ENCODE measurements at places on chromosomes 2 and 18. TPM values are rescaled to one million over a fixed set of nuclear protein-coding genes. Genes with fewer than 3 reads are reported as not detected.
A peak's percentile ranks its signal among the peaks of the same experiment; 100 is the strongest.

The GCKR gene
- 1.9 TPM for total RNA-seq

DNA sequence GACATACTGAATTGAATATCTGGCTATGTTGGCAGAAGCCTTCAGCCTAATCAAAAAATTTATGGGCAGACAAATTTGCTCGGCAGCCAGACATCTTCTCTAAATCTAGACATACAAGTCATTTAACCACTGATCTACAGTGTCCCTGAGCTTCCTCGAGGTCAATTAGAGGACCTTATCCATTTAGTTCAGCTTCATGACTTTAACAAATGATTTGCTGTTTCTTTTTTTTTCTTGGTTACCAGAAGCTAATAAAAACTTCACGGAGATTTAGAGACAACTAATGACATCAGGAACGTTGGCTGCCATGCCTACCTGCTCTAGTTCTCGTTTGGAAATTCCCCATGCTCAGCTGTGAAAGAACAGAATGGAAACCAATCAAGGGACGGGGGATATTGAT, 223.8 kb downstream of the BCL2 start:
- H3K4me1 ChIP-seq: peaks cover 25% of the 10 kb centered on the region
- no peak for DNase-seq
- H3K27me3 ChIP-seq: no peaks in the 10 kb centered on the region
- H3K4me3 ChIP-seq: no peak overlapping the region
- no peaks in the 10 kb centered on the region for H3K36me3 ChIP-seq

- H3K36me3 ChIP-seq: no peaks in the 10 kb centered on the region
- H3K27ac ChIP-seq: no peak overlapping the region
- H3K4me3 ChIP-seq: no peak overlapping the region
- DNase-seq: no peak
- no peaks in the 10 kb centered on the region for H3K27me3 ChIP-seq
Measured at GRCh38 chr18:55418439-55418838, 169.6 kb downstream of the TCF4 start.

- no peak overlapping the region for H3K4me3 ChIP-seq
- no peaks in the 10 kb centered on the region for H3K4me1 ChIP-seq
- DNase-seq: no peak
- no peaks in the 10 kb centered on the region for H3K36me3 ChIP-seq
- no peaks in the 10 kb centered on the region for H3K27me3 ChIP-seq
Measured at GRCh38 chr2:46435353-46435752, 44.0 kb upstream of the TMEM247 start.

The CFAP65 gene
- not detected for total RNA-seq

DNA sequence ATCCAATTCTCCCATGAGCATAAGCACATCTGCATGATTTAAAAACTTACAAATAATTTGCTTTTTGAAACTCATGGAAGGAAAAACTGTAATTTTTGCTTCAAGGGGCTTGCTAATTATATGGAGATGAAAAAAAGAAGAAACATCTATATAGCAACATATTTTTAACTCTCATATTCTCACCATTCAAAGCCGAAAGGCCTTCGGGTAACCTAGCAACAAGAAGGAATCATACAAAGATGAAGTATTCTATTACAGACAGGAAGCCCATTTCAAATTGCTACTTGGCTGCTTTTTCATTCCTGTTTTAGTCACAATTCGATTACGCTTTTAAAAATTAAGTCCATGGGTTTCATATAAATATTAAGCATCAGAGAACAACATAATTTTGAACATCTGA, 39.2 kb upstream of the RNU4ATAC start:
- peaks cover 17% of the 10 kb centered on the region for H3K4me1 ChIP-seq
- no peaks in the 10 kb centered on the region for H3K27me3 ChIP-seq
- H3K4me3 ChIP-seq: no peak overlapping the region
- no peak for DNase-seq
- peaks cover 4% of the 10 kb centered on the region for H3K36me3 ChIP-seq
- no peak overlapping the region for H3K27ac ChIP-seq

The C1QL2 gene
- not detected for total RNA-seq

DNA sequence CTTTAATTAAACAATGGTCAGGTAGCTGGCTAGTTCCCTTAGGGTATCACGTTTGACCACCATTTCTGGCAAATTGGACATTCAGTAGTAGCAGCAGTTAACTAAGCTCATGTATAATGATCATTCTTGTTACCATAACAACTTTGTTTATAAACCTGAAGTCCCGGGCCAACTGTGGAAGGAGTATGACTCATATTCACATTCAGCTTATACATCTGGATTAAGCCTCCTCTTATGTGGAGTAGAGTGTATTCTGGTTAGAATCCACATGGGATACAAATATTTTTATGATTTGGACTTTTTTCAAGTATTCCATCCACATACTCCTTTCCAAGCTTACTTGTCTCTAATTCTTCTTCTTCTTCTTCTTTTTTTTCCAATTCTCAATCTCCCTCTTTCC, 70.3 kb upstream of the ZSWIM2 start:
- H3K27me3 ChIP-seq: no peaks in the 10 kb centered on the region
- H3K4me3 ChIP-seq: no peak overlapping the region
- no peak for DNase-seq
- no peaks in the 10 kb centered on the region for H3K4me1 ChIP-seq
- no peak overlapping the region for H3K27ac ChIP-seq
- no peaks in the 10 kb centered on the region for H3K36me3 ChIP-seq

GRCh38 chr2:222882484-222882928, 21.7 kb downstream of the ACSL3 start:
- DNase-seq: no peak
- H3K27me3 ChIP-seq: no peaks in the 10 kb centered on the region
- no peak overlapping the region for H3K4me3 ChIP-seq
- H3K4me1 ChIP-seq: peaks cover 36% of the 10 kb centered on the region

- H3K4me1 ChIP-seq: no peaks in the 10 kb centered on the region
- no peak for DNase-seq
- H3K27me3 ChIP-seq: no peaks in the 10 kb centered on the region
- no peak overlapping the region for H3K27ac ChIP-seq
- no peaks in the 10 kb centered on the region for H3K36me3 ChIP-seq
Measured at GRCh38 chr2:9918275-9918674, 33.2 kb upstream of the GRHL1 start.

- H3K27ac ChIP-seq: no peak overlapping the region
- no peaks in the 10 kb centered on the region for H3K36me3 ChIP-seq
- H3K27me3 ChIP-seq: no peaks in the 10 kb centered on the region
- no peak for DNase-seq
Measured at GRCh38 chr2:74573747-74574562, 19.4 kb downstream of the DOK1 start.

DNA sequence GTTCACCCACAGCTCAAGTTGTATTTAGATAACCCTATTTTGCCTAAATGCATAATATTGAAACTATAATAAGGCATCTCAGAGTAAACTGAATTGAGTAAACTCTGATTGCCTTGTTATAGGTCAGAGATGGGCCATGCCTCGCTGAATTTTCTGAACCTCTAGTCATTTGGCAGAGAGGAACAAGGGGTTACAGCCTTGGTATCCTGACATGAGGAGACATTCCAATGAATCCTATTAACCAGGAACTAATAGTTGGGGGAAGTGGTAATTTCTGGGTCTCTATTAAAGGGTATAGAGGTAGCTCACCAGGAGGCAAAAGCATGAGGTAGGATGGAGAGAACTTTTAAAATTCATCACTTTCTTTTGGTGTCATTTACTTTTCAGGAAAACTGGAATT, 227.4 kb upstream of the CHST9 start:
- no peak overlapping the region for H3K4me3 ChIP-seq
- no peaks in the 10 kb centered on the region for H3K4me1 ChIP-seq
- no peak overlapping the region for H3K27ac ChIP-seq
- no peaks in the 10 kb centered on the region for H3K27me3 ChIP-seq

DNA sequence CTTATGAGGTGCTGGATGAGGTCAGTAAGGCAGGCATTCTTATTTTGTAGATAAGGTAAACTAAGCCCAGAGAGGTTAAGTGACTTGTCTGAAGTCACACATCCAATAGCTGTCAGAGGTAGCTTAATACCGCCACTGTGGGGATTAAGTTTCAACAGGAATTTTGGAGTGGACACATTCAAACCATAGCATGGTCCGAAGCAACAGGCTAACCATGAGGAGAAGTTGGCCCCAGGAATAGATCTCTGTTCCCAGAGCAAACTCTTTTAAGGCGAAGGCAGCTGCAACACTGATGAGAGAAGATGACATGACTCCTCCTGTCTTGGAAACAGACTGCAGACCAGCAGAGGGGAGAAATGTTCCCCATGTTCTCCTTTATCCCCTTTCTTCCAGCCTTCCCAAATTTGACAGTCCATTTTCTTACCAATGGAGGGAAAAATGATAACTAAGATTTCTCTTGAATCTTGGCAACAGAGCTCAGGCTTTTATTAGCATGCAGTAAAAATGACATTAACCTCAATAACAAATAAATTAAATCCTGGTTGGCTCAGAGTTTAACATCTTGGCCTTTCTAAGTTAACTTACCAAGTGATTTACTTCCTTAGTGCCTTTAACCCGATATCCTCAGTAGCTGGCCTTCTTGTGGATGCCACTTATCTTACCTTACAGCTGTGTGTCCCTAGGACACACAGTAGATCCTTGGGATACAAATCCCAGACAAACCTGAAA, 67.9 kb upstream of the STPG4 start:
- H3K4me3 ChIP-seq: no peak overlapping the region
- DNase-seq: no peak
- H3K27ac ChIP-seq: no peak overlapping the region
- H3K4me1 ChIP-seq: peaks cover 26% of the 10 kb centered on the region
- no peaks in the 10 kb centered on the region for H3K27me3 ChIP-seq

- no peaks in the 10 kb centered on the region for H3K4me1 ChIP-seq
- no peak for DNase-seq
- H3K36me3 ChIP-seq: peaks cover 94% of the 10 kb centered on the region
- no peak overlapping the region for H3K4me3 ChIP-seq
Measured at GRCh38 chr18:26051843-26052242, 38.6 kb downstream of the SS18 start.

- H3K27me3 ChIP-seq: no peaks in the 10 kb centered on the region
- no peak overlapping the region for H3K4me3 ChIP-seq
- peak overlapping the region; percentile 80 for H3K27ac ChIP-seq
- DNase-seq: no peak
Measured at GRCh38 chr2:11356764-11357163, 12.3 kb upstream of the ROCK2 start.

DNA sequence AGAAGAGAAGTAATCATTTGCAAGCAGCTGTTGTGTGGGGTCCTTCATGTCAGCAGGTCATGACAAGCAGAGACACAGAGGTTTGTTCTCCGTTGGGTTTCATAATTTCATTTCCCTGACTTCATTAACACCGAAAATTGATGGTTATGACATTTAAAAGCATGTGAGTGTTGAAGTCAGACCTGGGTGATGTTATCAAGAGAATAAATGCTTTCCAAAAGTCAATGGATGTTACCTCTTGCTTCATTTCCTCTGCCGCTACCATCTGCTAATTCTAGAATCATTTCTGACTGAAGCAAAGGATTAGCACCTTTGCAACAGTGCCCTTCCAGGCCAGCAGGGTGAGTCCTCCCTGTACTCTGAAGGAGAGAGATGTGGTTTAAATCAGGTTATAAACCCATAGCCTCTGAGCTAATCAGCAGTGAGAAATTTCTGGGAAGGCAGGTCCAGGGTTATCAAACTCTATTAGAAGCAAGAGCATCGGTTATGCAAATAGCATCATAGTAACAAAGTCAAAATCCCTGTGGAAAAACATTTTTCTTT, 446.2 kb downstream of the PIK3C3 start:
- no peak overlapping the region for H3K27ac ChIP-seq
- H3K4me1 ChIP-seq: no peaks in the 10 kb centered on the region
- no peaks in the 10 kb centered on the region for H3K36me3 ChIP-seq
- H3K4me3 ChIP-seq: no peak overlapping the region
- H3K27me3 ChIP-seq: no peaks in the 10 kb centered on the region

DNA sequence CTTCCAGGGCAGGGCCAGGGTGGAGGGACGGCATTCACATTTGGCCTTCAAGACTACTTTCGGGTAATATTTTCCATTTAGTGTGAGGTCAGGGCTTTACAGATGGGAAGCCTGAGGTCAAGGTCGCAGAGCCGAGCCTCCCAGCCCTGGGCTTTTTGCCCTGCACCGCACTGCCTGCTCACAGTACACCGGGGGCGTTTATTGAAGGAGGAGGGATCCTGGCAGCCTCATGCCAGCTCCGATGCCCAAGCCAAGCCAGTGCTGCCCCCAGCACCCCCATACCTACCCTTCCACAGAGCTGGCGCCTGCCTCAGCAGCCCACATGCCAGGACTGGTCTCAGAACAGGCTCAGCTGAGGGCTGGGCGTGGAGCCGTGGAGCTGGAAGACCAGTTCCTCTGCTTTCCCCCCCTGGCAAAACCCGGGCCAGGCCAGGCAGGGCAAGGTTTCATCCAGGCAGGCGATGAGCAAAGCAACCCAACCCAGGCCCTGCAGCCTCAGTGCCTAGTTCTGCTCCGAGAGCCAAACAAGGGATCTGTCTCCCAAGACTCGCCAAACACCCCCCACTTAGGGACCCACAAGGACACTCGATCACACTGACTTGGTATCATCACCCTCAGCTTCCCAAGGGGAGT, 11.9 kb downstream of the SDC1 start:
- peaks cover 2% of the 10 kb centered on the region for H3K4me1 ChIP-seq
- H3K4me3 ChIP-seq: no peak overlapping the region
- peak overlapping the region; percentile 68 for H3K27ac ChIP-seq
- no peaks in the 10 kb centered on the region for H3K27me3 ChIP-seq
- H3K36me3 ChIP-seq: no peaks in the 10 kb centered on the region
- no peak for DNase-seq

DNA sequence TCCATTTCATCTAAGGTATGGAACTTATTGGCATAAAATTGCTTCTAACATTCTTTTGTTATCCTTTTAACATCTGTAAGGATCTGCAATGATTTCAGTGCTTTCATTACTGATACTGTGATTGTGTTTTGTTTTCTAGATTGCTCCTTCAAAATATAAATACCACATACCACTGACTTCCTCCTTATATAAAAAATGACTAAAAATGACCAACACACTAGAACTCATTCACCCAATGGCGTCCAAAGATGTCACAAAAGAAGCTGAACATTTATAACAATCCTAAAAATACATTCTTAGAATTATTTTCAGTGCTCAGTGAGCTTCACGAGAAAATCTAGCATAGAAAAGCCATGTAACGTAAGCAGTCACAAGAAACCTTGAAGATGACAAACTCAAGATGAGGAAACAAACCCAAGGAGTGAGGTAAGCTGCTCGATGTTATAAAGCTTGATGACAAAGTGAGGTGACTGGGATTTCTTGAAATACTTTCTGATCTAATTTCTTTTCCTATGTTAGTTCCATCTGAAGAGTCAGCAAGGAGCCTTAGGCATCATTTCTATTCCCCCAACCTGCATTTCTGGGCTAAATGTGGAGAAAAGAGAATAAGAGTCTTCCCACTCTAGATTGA, 42.6 kb downstream of the PNO1 start:
- no peak for DNase-seq
- H3K4me3 ChIP-seq: no peak overlapping the region
- no peak overlapping the region for H3K27ac ChIP-seq
- no peaks in the 10 kb centered on the region for H3K27me3 ChIP-seq

- no peaks in the 10 kb centered on the region for H3K36me3 ChIP-seq
- H3K4me1 ChIP-seq: no peaks in the 10 kb centered on the region
- no peak overlapping the region for H3K27ac ChIP-seq
- DNase-seq: peak; percentile 51
- no peak overlapping the region for H3K4me3 ChIP-seq
Measured at GRCh38 chr18:75128911-75129716, 79.8 kb downstream of the PTGR3 start.

GRCh38 chr2:172928756-172929155, 146.9 kb upstream of the MAP3K20 start:
- no peak overlapping the region for H3K27ac ChIP-seq
- H3K27me3 ChIP-seq: peaks cover 10% of the 10 kb centered on the region
- H3K4me3 ChIP-seq: no peak overlapping the region
- H3K4me1 ChIP-seq: no peaks in the 10 kb centered on the region
- no peak for DNase-seq

The C18orf54 gene
- 3.0 TPM for total RNA-seq

- H3K27ac ChIP-seq: no peak overlapping the region
- no peak overlapping the region for H3K4me3 ChIP-seq
- DNase-seq: no peak
- H3K4me1 ChIP-seq: no peaks in the 10 kb centered on the region
- no peaks in the 10 kb centered on the region for H3K27me3 ChIP-seq
- no peaks in the 10 kb centered on the region for H3K36me3 ChIP-seq
Measured at GRCh38 chr18:7904529-7904928, 337.4 kb downstream of the PTPRM start.

Measured in spleen (tissue), 13 donors.